ENCODE measurements at places on chromosomes 6 and 20.
A peak's percentile ranks its signal among the peaks of the same experiment; 100 is the strongest.

- no peak for DNase-seq
Measured at GRCh38 chr20:4135385-4136077, 120.2 kb upstream of the RNF24 start.

- peak; percentile 52 for DNase-seq
Measured at GRCh38 chr20:5535125-5535756, 215.0 kb upstream of the SHLD1 start.

DNA sequence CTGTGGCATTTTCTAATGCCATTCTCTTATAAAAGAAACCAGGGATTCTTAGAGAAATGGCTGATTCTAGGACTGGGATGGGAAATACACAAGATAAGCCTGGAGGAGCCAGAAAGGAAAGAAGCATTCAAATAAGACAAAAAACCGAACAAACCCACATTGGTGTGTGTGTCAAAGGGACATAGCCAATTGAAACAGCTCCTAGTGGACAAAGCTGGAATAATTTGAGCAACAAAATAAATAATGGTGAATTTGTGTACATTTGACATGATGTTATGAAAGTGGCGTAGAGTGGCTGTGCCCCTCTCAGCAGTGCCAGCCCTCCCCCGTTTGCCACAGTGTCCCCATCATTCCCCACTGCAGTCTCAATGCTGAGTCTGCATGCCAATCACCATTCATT is 55.5 kb downstream of the B3GAT2 start:
- no peak for DNase-seq

DNA sequence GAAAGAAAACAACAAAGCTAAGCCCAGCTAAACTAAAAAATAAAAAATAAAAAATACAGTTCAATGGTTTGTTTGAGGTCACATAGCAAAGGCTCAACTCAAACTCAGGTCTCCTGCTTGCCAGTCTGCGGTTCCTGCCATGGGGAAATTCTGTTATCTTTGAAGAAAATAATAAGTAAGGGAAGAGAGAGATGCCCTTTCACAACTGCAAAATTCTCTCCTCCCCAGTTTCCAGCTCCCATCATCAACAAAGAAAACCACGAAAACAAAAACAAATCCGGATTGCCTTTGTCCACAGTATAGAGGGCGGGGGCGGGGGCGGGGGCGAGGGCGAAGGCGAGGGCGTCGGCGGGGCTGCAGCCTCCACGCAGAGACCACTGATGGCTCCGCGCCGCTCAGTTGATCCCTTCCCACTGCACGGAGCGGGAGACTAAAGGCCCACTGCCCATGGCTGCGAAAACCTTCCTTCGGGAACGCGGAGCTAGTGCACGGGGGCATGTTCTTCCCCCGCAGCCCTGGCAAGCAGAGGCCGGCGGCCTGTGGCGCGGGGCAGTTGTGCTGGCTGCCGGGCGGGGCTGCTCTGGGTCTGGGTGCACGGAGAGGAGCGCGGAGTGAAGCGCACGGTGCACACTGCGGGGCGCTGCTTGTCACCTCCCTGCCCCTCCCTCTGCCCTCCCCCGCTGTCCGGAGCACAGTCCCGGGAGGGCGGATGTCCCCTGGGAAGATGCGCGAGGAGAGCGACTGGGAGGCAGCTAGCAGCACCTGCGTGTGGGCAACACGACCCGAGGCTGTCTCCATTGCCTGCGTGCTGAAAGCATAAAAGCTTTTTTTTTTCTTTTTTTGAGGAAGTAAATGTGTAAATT is 54.1 kb upstream of the TPD52L1 start:
- peak; percentile 55 for DNase-seq

GRCh38 chr20:48795732-48796131 is 32.1 kb downstream of the PREX1 start:
- DNase-seq, result no peak

DNA sequence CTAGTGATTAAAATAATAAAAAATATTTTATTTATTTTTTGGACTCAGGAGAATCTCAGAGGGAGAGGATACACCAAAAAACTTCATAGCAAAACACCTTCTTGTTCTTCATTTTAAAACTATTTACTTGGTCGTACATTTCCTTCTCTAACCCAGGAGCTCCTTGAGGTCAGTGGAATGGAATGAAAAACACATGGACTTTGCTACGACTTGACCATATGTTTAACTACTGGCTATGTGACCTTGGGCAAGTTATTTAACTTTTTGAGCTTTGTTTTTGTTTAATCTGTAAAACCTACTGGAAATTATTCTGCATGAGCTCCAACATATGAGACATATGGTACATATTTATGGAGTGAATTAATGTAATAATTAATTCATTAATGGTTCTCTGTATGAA is 1005.5 kb upstream of the CITED2 start:
- DNase-seq, result peak; percentile 13

DNA sequence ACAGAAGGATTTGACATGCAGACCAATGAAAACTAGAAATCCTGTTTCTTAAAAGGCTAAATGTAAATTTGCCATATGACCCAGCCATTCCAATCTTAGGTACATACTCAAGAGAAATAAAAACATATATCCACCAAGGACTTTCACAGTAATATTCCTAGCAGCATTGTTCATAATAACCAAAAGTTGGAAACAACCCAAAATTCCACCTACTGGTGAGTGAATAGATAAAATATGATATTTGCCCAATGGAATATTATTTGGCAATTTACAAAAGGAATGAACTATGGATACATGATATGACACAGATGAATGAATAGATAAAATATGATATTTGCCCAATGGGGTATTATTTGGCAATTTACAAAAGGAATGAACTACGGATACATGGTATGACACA is 22.7 kb downstream of the MTCL3 start:
- no peak for DNase-seq

DNA sequence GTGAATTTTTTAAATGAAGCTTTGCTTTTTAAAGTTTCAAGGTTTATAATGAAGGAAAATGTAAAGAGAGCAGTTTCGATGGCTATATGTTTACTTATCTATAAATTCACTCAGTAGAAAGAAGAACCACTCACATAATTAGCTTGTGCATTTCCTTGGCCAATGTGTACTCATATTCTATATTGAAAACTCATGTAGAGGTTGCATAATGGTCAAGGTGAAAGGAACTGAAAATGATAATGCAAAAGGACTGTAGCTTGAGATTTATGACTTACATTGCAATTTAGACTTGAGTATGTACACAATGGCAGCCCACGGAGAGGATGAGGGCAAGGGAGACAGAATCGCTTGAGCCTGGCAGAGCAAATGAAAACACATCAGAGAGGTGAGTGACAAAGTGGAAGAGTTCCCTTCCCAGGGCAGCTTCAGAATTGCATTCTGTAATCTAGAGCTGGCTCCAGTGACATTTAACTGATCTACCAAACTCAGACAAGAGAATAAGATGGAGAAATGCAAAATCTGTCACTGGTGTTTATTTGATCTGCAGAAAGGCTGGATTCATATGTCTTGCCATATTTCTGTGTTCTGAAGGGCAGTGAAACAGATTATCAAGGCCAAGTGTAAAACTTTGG is 191.8 kb downstream of the TMEM200A start:
- DNase-seq, result no peak

GRCh38 chr20:40451552-40451951 is 237.5 kb downstream of the MAFB start:
- DNase-seq, result peak; percentile 64

DNA sequence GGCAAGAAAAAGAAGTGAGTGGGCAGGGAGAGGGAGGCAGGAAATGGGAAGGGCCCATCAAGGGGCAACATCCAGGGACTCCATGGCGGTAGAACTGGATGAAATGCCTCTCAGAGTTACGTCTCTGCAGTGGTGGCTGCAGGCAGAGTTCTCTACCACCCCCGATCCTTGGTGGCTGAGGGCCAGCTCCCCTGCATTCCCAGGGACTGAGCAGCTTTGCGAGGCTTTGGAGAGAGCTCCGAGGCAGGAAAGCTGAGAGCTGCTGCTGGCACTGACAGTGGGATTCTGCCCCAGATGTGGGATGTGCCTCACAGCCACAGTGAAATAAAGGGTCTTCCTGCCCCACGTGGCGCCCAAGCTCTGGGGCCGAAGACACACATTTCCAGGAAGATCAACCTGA is 236.6 kb downstream of the SLC24A3 start:
- DNase-seq, result peak; percentile 47

- no peak for DNase-seq
Measured at GRCh38 chr6:3364391-3364790, 92.5 kb downstream of the SLC22A23 start.

GRCh38 chr6:153043719-153044118 is 41.2 kb upstream of the MTRF1L start:
- DNase-seq, result no peak
